Endothelial cell (in vitro differentiated cells): ENCODE measurements at places on chromosomes 1 and 21. TPM values are rescaled to one million over a fixed set of nuclear protein-coding genes. Genes with fewer than 3 reads are reported as not detected.

GRCh38 chr1:203592156-203592555 lies 34.5 kb upstream of the ATP2B4 start:
- no peaks in the 10 kb centered on the region for H3K36me3 ChIP-seq
- no peak overlapping the region for H3K27ac ChIP-seq
- no peak overlapping the region for H3K4me3 ChIP-seq

DNA sequence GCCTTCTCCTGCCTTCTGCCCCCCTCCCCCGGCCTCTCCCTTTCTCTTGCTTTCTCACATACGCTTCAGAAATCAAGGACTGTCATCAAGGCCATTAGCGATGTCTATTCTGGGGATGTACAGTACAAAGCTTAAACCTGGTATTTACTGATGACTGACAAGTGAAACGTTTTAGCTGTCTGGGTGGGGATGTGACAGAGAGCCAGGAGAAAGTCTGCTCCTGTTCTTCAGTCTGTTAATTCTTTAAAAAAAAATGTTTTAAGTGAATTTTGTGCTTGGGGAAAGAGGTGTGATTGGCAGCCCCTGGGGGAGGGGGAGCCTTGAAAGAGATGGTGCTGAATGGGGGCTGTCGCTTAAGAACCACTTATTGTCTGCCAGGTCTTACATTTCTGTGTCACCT lies 283.0 kb upstream of the PLXNA2 start:
- DNase-seq: no peak
- H3K4me3 ChIP-seq: no peak overlapping the region
- H3K36me3 ChIP-seq: no peaks in the 10 kb centered on the region
- H3K4me1 ChIP-seq: peaks cover 2% of the 10 kb centered on the region
- H3K27me3 ChIP-seq: peaks cover under 1% of the 10 kb centered on the region

DNA sequence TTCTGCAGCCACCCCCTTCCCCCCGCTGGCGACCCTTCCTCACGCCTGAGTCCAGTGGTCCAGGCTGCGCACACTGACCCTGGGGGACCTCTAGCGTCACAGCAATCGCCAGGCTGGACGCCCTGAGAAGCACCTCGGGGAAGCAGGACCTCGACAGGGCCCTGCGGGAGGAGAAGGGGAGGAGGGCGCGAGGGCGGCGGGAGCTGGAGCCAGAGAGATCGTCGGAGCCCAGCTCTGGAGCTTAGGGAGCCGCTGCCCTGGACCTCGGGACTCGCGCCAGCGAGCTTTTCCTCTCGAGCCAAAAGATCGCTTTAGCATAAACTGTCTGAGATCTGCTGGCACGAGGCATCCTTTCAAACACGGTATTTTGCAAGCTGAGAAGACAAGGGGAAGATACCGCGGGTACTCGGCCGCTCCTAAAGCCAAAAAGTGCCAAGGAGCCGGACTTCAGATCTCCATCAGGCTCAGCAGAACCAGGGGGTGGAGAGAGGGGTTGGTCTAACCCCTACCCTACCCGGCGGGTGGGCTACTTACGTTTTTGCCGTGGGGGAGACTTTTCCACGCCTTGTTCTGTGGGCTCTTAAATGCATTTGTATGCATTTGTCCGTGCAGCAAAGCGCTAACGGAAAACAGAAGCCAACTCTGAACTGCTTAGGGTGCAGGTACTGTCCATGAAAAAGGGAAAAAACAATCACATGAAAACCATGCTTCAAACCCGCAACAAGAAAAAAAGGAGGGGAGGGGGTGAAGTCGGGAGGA lies 586 bp downstream of the COL24A1 start:
- H3K4me3 ChIP-seq: peak overlapping the region; percentile 81
- peaks cover 6% of the 10 kb centered on the region for H3K36me3 ChIP-seq
- H3K4me1 ChIP-seq: peaks cover 9% of the 10 kb centered on the region
- H3K27ac ChIP-seq: no peak overlapping the region
- peak; percentile 30 for DNase-seq

GRCh38 chr1:107414550-107414949 lies 273.7 kb downstream of the NTNG1 start:
- no peak for DNase-seq
- no peaks in the 10 kb centered on the region for H3K27me3 ChIP-seq
- no peak overlapping the region for H3K4me3 ChIP-seq
- H3K4me1 ChIP-seq: peaks cover 11% of the 10 kb centered on the region

- peaks cover 16% of the 10 kb centered on the region for H3K4me1 ChIP-seq
- H3K36me3 ChIP-seq: peaks cover 4% of the 10 kb centered on the region
- no peak overlapping the region for H3K4me3 ChIP-seq
- peak; percentile 70 for DNase-seq
- no peak overlapping the region for H3K27ac ChIP-seq
Observed at GRCh38 chr21:36854391-36854790, 112.1 kb downstream of the HLCS start.

DNA sequence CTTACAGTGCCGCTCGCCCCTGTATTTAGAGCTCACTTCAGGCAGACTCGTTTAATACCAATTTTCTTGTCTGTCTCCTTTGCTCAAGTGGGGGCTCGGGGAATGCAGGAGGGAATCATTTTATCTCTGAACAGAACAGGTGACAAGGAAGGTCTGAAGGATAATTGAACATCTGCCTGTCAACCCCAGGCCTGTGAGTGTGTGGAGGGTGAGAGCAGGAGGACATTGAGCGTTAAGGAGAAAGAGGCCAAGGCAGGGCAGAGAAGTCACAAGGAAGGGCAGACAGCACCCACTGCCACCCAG lies 9.7 kb upstream of the PEF1 start:
- no peak for DNase-seq
- H3K4me3 ChIP-seq: no peak overlapping the region
- peaks cover 8% of the 10 kb centered on the region for H3K27me3 ChIP-seq
- H3K36me3 ChIP-seq: peaks cover 3% of the 10 kb centered on the region

DNA sequence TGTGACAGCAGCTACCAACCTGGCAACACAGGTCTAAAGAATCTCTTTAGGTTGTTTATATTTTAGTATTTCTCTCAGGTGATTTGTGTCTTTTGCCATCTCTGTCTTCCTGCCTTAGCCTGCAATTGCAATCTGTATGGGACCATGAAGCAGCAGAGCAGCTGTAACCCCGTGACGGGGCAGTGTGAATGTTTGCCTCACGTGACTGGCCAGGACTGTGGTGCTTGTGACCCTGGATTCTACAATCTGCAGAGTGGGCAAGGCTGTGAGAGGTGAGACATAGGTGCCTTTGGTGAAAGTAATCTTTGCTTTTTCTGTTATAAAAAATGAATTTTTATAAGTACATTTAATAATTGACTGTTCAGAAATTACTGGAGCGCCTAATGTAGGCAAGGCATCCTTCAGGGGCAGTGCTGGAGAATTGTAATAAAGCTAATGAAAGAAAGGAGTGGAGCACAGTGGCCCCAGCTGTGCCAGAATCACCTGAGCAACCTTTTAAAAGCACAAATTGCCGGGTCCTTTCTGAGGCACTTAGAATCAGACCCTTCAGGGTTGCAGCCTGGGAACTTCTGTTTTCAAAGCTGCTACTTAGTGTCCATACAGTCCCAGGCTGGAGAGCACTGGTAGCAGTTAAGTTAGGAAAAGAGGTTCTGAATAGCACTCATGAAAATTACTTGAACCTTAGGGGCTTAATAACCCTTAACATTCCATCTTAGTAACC lies 60.6 kb upstream of the LAMC2 start:
- peaks cover 8% of the 10 kb centered on the region for H3K4me1 ChIP-seq
- H3K27ac ChIP-seq: no peak overlapping the region
- H3K27me3 ChIP-seq: peaks cover 4% of the 10 kb centered on the region
- H3K4me3 ChIP-seq: no peak overlapping the region

- H3K4me3 ChIP-seq: no peak overlapping the region
- H3K27me3 ChIP-seq: no peaks in the 10 kb centered on the region
- peaks cover 19% of the 10 kb centered on the region for H3K4me1 ChIP-seq
- no peaks in the 10 kb centered on the region for H3K36me3 ChIP-seq
- H3K27ac ChIP-seq: no peak overlapping the region
- no peak for DNase-seq
Observed at GRCh38 chr21:14452727-14453241, 69.8 kb upstream of the HSPA13 start.

DNA sequence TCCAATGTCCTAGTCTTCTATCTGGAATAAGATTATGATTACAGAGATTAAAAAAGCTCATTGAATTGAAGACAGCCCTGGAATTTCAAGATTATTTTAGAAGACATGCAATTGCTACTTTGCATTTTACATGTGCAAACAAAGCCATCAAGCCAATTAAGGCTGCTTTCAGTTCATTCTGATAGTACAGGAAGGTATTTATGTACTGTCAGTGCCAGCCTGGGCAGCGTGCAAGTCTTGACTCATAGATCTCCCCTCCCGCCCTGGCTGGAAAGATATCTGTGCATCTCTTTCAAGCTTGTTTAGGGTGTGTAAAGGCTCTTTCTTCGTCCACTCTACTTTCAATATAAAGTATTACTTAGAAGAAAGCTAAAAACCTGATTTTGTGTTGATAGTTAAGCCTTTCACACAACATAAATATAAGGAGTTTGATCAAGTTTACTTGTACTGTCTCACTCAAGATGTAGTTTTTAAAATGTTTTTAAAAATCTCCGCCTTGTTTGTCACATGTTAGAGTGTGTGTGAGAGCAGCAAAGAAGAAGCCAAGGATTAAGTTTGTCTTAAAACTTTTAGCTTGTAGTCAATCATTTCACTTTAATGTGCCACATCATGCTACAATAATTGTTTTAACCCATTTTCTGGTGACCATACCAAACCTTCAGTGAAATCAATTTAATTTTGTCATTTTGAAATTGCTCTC lies 13.6 kb upstream of the LYPLAL1 start:
- H3K27ac ChIP-seq: no peak overlapping the region
- no peak for DNase-seq
- H3K36me3 ChIP-seq: no peaks in the 10 kb centered on the region

DNA sequence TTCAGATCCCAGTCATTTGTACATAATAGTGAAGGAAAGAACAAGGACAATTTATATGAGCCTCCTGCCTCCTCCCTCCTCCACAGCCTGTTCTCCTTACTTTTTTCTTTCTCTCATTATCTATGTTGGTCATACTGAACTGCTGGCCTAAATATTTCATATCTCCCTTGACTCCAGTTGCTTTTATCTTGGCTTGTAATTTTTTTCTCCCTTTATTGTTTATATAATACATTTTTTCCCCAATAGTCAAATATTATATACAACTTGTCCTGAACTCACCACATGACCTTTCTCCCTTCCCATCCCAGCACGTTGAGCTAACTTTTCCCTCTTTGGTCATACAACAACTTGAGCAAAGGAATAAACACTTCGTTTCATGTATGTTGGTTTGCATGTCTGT lies 752.1 kb downstream of the LTN1 start:
- no peaks in the 10 kb centered on the region for H3K36me3 ChIP-seq
- no peaks in the 10 kb centered on the region for H3K4me1 ChIP-seq
- no peaks in the 10 kb centered on the region for H3K27me3 ChIP-seq

- H3K27me3 ChIP-seq: peaks cover 4% of the 10 kb centered on the region
- H3K4me3 ChIP-seq: no peak overlapping the region
- H3K36me3 ChIP-seq: no peaks in the 10 kb centered on the region
- no peak for DNase-seq
- peaks cover 15% of the 10 kb centered on the region for H3K4me1 ChIP-seq
Observed at GRCh38 chr1:164774819-164775654, 216.1 kb downstream of the PBX1 start.

DNA sequence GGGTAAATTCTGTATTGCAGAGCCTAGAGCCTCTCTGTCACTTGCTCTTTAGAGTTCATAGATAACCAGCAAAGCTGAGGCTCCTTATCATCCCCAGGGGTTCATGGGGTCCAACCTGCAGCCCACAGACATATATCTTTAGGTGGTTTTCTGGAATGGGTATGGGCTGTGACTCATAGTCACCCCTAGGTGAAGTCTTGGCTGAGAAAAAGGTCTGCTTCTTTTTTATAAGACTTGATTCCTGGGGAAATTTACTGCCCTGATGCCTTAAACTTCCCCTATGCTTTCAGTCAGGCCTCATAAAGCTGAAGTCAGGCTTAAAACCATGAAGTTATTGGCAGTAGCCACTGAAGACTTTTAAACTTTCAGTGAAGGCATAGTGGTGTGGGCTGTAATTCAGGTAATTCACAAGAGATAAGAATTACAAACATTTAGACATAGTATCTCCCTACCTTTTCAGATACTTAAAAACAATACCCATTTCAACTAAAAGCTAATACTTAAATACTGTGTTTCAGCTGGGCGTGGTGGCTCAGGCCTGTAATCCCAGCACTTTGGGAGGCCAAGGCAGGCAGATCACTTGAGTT lies 46.8 kb downstream of the MACO1 start:
- H3K4me3 ChIP-seq: no peak overlapping the region
- no peak for DNase-seq
- no peaks in the 10 kb centered on the region for H3K4me1 ChIP-seq
- H3K36me3 ChIP-seq: no peaks in the 10 kb centered on the region

GRCh38 chr1:114507513-114507912 lies 3.5 kb downstream of the TRIM33 start:
- peaks cover 12% of the 10 kb centered on the region for H3K36me3 ChIP-seq
- H3K27ac ChIP-seq: peak overlapping the region; percentile 44
- H3K4me1 ChIP-seq: peaks cover 37% of the 10 kb centered on the region
- DNase-seq: no peak
- H3K27me3 ChIP-seq: peaks cover 8% of the 10 kb centered on the region
- no peak overlapping the region for H3K4me3 ChIP-seq

DNA sequence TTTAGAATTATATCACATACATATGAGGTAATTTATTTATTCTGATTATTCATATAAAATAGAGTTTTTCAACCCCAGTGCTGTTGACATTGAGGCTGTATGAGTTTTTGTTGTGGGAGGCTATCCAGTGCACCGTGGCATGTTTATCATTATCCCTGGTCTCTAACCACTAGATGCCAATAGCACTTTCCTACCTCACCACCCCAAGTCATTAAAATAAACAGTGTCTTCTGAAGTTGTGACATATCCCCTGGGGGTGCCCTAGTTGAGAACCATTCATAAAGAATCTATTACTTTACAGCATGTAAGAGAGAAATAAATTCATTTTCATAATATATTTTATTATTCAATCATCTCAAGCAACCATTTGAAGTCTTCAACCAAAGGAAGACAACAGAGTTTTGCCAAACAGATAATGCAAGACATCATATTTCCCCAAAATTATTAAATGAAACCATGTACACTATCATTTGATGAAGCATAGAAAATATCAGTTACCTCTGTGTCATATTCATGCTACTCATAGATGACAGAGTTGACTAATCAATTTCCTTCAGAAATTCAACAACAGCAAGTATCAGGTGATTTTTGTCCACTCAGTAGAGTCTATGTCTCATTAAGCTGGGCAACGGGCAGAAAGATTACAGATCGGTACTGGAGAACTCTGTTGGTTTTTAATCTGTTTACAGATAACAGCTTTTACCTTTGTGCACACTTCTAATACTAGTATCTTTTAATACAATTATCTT lies 39.5 kb upstream of the RGS1 start:
- H3K27ac ChIP-seq: no peak overlapping the region
- peaks cover 3% of the 10 kb centered on the region for H3K4me1 ChIP-seq
- DNase-seq: no peak
- no peaks in the 10 kb centered on the region for H3K36me3 ChIP-seq

DNA sequence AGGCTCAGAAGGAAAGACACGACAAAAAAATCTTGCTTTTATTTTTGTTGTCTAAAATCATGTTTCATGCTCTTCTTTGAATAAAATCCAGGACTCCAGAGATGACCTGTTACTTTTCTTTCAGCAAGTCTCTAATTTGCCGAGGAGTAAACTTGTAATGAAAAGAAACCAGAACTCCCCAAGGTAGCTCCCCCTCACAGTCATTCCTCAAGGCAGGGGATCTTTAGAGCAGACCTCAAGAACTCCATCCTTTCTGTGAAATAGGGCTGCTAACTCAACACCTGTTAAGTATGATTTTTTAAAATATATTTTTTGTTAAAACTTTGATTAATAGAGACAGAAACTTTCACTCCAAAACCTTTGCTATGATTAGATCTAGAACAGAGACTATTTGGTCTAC lies 82.7 kb upstream of the ABCD3 start:
- H3K36me3 ChIP-seq: no peaks in the 10 kb centered on the region
- no peak overlapping the region for H3K27ac ChIP-seq
- DNase-seq: no peak
- H3K27me3 ChIP-seq: peaks cover 2% of the 10 kb centered on the region

The RAB29 gene
- total RNA-seq: 19.4 TPM

The LAMC2 gene
- 2.3 TPM for total RNA-seq

The KCNJ15 gene
- 0.97 TPM for total RNA-seq

The LDLRAD1 gene
- not detected for total RNA-seq
